ENCODE measurements at places on chromosomes 2 and 18. TPM values are rescaled to one million over a fixed set of nuclear protein-coding genes. Genes with fewer than 3 reads are reported as not detected.

GRCh38 chr2:15119722-15120175 is 441.4 kb downstream of the NBAS start:
- DNase-seq = no peak

- DNase-seq = peak; percentile 81
Measured at GRCh38 chr2:240983361-240983995, 14.9 kb upstream of the SNED1 start.

- DNase-seq = no peak
Measured at GRCh38 chr2:100976645-100977391, 25.3 kb upstream of the RPL31 start.

- peak; percentile 41 for DNase-seq
Measured at GRCh38 chr2:30714811-30715709, 92.2 kb downstream of the CAPN13 start.

CRYGC gene
- total RNA-seq = not detected
